ENCODE measurements at places on chromosomes 16 and 17.
A peak's percentile ranks its signal among the peaks of the same experiment; 100 is the strongest.

DNA sequence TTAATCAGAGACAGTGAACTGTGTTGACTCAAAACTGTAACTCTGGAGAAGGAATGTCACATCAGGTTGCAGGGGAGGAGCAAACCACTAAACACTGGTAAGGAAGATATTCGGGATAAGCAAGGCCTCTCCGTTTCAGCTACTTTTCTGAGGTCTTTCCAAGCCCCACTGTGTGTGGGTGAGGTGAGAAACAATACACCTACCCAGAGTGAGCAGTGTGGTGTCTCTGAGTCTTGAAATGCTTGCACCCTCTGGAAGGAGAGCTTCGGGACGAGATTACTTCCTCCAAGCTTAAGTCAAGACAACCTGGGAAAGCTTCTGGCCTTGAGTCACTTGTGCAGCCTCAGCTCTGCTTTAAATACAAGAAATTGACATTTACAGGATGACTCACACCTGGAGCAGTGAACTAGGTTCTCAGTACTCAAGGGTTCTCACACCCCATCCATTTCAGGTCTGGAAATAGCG is 2.5 kb upstream of the MAP3K14 start:
- DNase-seq = peak; percentile 20

DNA sequence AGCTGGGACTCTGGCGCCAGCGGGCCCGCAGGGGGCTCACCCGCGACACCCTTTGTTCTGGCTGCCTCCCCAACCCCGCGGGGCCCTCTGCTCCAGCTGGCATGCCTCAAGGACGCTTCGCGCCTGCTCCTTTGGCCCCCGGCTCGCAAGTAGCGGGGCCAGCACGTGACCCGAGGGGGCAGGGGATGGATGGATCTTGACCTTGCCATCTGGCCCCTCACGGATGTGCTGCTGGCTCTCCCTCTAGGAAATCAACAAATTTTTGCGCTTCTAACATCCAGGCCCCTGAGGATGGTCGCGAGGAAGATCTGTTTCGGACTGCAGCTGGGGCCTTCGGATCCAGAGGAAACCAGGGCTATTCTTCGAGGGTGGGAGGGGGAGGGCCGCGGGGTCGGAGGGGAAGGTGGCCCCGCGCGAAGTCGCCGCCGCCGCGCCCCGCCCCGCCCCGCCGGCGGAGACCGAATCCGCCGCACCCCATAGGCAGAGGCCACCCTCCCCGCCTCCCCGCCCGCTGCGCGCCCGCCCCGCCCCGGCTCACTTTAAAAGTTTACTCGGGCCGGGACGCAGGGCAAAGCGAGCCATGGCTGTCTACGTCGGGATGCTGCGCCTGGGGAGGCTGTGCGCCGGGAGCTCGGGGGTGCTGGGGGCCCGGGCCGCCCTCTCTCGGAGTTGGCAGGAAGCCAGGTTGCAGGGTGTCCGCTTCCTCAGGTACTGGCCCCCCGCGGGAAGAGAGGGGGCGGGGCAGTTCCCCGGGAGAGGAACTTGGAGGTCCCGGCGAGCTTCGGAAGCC is at the start of gene ACSF2:
ACSF2 (plus strand) TSS at position 537 of the 790 bp plus-strand sequence; CDS start at position 581, 44 bp downstream.
- DNase-seq = peak; percentile 55

- peak; percentile 96 for DNase-seq
These were observed 10.3 kb downstream of the LYRM1 start for GRCh38 chr16:20910781-20911321.

- peak; percentile 37 for DNase-seq
These were observed 366.9 kb downstream of the SLC39A11 start for GRCh38 chr17:72725433-72726068.

DNA sequence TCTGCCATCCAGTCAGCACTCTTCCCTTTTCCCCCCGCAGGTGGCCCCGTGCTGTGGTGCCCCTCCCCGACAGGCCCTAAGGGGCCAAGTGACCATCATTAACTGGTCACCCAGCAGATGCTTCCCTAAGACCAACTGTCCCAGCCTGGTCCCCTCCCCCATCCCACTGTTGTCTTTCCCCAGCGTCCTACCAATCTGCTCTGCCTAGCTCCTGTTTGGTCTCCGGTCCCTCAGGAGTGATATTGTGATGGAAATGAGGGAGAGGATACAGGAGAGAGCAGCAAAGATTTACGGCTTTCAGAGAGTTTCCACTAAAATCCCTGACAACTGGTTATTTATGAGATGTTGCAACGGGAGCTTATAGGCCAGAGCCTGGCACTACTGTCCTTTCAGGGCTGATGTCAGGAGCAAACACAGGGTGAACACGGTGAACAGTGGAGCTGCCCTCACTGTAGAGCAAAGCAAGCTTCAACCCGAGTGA is 1.4 kb upstream of the TTLL6 start:
- no peak for DNase-seq

DNA sequence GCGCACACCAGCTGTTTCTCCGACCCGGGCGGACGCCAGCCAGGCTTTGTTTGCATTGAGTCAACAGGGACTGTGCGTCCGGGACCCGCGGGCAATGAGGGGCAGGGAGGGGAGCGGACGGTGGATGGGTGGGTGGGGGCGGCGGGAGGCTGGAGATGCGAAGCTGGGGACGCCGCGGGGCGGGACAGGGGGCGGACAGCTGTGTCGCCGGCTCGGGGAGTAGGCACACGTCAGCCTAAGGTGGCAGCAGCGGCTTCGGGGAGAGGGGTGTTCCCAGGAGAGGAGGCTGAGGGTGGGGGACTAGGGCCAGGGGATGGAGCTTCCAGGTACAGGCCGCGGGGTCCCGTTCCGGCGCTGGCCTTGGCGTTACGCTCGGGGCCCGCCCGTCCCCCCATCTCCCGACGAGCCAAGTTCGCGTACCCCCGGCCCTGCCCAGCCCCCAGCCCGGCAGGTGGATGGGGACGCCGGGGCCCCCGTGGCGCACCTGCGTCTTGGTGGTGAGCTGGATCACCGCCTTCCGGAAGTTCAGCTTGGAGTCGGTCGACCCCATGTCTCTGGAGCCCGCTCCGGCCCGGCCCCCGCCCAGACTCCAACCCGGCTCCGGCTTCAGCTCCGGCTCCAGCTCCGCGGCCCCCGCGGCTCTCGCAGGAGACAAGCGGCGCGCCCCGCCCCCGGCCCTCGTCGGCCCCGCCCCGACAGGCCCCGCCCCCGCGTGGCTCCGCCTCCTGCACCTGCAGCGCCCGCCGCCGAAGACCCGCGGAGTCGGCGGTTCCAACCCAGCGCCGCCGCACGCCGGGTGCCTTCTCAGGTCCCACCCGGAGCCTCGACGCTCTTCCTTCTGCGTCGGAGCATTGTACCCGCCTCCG is at the start of gene HID1:
HID1 (minus strand) TSS at position 653 of the 866 bp plus-strand sequence; CDS start at position 550, 103 bp downstream.
- DNase-seq = no peak

DNA sequence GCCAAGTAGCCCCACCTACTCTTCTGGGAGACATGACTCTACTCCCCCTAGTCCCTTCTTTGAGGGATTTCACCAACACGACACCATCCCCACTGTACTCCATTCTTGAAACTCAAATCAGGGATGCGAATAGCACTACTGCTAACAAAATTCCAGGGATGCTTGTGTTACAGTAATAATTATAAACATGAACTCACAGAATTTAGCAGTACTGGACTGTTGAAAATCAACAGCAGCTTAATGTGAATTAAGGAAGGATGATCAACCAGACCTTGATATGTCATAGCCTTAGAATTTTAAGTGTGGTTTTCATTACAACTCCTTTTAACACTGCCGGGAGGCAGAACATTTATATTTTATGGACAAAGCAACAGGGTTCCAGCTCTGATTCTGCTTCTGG is 37.9 kb downstream of the AMFR start:
- DNase-seq = no peak

GRCh38 chr16:4410335-4411075 is 5.9 kb downstream of the CORO7 start:
- DNase-seq = no peak

DNA sequence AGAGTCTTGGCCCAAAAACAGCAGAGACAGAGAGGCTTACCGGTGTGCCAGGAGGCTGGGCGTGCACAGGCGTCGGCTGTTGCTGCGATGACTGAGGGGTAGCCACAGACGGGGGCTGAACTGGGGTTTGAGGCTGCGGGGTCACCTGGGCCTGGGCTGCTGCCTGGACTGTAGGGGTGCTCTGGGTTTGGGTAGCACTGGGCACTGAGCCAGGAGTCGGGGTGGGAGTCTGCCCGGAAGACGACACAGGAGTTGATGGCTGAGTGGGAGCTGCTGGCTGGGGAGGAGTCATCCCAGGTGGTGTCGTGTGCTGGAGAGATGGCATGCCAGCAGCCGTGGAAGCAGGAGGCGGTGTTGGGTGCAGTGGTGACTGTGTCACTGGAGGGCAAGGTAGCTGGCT is 53.2 kb upstream of the TRAP1 start:
- no peak for DNase-seq

DNA sequence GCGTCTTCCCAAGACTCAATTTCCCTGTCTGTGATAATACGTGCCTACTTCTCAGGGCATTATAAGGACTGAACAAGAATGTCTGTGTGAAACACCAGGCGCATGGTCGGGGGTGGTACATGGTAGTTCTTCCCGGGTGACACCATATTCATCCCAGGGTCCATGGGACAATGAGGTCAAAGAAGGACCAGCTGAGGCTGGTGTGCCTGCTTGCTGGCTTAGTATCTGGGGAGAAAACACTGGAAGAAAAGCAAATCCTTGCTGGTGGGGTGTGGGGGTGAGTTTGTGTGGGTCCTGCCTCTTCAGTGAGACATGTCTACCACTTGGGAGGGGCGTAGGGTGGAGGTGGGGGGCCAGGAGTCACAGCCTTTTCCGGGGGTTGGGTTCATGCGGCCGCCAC is 174.2 kb downstream of the RAB11FIP4 start:
- DNase-seq = no peak

DNA sequence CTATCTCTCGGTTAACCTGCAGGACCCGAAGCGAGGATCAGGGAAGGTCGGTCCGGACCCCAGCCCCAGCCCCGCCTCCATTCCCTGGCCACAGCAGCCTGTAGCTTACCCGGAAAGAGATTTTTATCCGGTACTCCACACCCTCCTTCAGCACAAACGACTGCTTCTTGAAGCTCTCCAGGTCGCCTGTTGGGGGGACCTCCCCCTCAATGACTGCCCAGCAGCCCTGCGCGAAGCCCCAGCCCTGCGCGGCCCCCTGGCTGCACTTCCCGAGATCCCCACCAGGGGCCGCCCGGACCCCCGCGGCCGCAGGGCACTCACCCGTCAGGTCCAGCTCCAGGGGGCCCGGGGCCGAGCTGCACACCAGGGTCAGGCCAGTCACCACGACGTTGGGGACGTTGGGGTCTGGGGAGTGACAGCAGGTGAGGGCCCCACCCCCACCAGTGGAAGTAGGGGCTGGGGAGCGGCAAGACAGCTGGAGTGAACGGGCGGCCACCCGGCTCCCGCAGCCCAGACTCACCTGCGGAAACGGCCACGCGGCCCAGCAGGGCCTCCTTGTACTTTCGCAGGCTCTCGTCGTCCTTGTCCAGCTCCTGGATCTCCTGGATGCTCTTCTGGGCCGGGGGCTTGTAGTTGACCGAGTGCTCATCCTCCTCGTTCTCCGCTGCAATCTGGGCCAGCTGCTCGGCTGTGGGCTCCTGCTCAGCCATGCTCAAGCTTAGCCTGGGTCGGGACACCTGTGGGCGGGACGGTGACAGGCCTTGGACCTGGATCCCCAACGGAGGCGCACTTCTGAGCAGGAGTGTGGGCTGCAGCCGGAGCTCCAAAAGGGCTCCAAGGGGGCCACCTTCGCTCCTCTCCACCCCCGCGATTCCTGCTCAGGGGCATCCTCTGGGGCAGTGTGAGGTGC is 1.7 kb downstream of the ARHGDIA start:
- DNase-seq = no peak

DNA sequence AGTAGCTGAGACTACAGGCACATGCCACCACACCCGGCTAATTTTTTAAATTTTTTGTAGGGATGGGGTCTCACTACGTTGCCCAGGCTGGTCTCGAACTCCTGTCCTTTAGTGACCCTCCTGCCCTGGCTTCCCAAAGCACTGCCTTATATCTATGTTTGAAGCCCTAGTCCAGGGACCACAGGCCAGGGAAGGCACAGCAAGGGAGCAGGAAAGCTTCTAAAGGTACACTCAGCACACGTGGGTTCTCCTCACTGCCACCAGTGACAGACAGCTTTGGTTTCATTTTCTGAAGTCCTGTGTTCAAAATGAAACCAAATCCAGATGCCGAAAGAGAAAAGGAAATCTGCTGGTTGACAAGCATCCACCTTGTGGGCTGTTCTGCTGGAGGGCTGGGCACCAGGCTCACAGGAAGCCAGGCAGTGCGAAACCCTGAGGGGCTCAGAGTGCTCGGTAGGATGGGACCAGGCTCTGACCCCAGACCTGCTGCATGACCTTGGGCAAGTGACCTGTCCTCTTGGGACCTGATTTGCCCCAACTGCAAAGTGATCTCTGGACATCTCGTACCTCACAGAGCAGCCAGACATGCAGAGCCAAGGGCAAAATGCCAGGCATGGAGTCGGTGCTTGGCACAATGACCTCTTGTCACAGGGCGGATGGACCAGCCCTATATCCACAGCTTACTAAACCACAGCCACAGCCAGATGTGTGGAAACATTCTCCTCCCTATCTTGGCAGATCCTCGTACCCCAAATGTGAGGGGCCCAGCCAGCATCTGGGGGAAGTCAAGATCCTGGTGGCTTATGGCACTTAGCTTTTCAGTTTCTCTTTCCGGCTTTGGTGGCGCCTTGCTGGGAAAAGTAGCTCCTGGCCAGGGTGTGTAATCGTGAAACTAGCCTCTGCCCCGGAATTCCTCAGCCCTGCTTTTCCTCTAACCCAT is 2.8 kb upstream of the SOCS1 start:
- peak; percentile 90 for DNase-seq

DNA sequence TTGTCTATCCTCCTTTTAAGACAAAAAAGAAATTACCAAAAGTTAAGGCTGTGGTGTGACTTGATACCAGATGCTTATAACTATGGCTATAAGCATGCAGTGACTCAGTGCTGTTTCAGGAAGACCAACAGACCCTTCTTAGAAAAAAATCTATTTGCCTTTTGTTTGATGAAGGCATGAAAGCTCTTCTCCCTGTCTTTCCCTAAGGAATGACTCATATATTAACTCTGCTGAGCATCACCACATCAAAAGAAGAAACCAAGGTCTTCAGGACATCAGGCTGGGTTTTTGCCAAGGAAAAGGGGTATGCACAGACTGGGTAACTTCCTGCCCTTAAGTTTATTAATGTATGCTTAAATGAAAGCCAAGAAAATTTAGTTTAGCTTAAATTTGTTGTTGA is 47.1 kb downstream of the VMP1 start:
- peak; percentile 55 for DNase-seq

GRCh38 chr17:42403150-42403549 is 14.9 kb upstream of the STAT3 start:
- no peak for DNase-seq

DNA sequence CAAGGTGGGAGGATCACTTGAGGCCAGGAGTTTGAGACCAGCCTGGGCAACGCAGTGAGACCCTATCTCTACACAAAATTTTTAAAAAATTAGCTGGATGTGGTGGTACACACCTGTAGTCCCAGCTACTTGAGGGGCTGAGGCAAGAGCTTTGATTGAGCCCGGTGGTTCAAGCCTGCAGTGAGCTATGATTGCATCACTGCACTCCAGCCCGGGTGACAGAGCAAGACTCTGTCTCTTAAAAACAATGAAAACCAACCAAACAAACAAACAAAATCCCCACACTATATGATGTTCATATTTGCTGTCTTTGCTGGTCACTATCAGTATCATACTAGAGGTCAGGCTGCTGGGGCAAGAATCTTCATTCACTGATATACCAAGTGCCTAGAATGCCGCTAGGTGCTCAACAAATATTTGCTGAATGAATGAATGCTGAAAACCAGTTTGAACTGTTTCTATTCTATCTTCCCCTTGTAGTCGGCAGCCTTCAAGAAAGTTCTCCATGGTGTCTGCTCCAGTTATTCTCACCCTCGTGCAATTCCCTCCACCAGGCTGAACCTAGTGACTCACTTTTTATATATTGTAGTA is 127.0 kb downstream of the IRX3 start:
- DNase-seq = no peak

- DNase-seq = peak; percentile 53
These were observed 219.2 kb downstream of the RBFOX3 start for GRCh38 chr17:79391376-79392233.
